ENCODE measurements at places on chromosomes 3 and 15. TPM values are rescaled to one million over a fixed set of nuclear protein-coding genes. Genes with fewer than 3 reads are reported as not detected.

Gene HMCES
- total RNA-seq = 78.9 TPM

GRCh38 chr3:45606991-45607712, 12.6 kb downstream of the LIMD1 start:
- H3K4me3 ChIP-seq = no peak overlapping the region
- H3K36me3 ChIP-seq = no peaks in the 10 kb centered on the region
- H3K27me3 ChIP-seq = no peaks in the 10 kb centered on the region
- H3K27ac ChIP-seq = no peak overlapping the region
- no peak for DNase-seq

DNA sequence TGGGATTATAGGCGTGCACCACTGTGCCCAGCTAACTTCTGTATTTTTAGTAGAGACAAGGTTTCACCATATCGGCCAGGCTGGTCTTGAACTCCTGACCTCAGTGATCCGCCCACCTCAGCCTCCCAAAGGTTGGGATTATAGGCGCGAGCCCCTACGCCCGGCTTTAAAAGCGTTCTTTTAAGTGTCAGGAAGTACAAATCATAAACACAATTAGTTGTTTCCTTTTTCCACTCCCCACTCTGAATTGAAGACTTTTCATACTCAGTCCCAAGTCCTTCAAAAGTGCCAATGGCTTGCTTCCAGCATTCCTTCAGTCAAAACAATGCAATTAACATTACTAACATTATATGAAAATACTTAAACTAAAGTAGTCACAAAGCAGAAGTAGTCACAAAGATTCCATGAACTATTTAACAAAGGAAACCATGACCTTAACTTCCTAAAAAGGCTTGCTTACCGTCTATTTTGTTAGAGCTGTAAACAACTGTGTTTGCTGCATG, 8.1 kb downstream of the WDR82 start:
- no peak overlapping the region for H3K4me3 ChIP-seq
- no peaks in the 10 kb centered on the region for H3K27me3 ChIP-seq

DNA sequence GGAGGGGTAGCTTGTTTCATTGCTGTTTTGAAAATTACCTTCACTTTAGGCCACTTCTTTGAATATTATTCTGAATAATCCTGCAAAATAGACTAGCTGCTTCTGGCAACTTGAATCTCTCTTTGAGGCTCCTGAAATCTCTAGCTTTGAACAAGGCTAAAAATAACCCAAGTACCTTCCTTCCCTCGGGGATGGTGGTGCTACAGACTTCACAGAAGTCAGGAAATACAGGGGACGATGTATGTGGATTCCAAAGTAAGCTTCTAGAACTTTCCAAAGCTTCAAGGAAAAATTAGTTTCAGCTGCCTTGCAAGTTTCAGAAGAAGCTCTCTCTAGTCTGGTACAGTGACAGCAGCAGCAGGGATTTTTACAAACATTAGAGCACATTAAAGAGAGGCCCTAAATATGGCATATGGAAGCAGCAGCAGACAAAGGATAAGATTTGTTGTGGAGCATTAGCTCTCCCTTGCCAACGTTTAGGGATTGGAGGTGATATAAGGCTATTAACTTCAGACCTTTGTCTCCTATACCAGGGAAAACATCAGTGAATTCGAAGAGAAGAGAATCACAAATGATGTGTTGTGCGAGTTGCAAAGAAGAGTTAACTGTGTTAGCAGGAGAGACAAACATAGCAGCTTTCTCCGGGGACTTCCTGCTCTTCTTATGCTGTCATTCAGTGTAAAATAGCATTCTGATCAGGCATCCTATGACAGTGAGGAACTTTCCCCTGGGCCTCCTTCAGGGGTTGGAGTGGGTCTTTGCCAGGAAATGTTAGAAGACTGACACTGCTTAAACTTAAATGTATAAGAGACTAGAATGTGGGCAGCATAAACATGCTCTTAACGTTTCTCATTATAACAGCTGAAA, 783.0 kb upstream of the ARPP21 start:
- H3K4me1 ChIP-seq = no peaks in the 10 kb centered on the region
- no peaks in the 10 kb centered on the region for H3K27me3 ChIP-seq
- DNase-seq = no peak
- H3K27ac ChIP-seq = no peak overlapping the region

DNA sequence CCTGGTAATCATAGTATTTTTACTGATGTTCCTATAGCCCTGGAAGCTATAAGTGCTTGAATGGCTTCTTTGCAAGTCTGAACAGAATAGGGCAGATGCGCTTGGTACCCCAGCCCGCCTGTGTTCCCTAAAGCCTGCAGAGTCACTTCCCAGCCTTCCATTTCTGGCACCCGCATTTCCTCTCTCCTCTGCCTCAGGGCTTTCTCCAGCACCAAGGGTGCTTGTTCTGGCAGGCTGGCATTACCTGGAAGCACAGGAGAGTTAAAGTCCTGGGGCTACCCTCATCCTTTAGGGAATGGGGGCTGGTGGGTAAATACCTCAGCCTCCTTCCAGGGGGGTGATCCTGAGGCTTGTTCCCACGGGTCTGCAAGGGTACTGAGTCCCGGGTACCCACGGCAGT, 7.4 kb upstream of the CHRNA3 start:
- DNase-seq = no peak
- H3K27me3 ChIP-seq = no peaks in the 10 kb centered on the region
- no peak overlapping the region for H3K27ac ChIP-seq
- no peaks in the 10 kb centered on the region for H3K4me1 ChIP-seq

GRCh38 chr15:37788767-37789396, 145.6 kb upstream of the TMCO5A start:
- no peak overlapping the region for H3K4me3 ChIP-seq
- H3K36me3 ChIP-seq = no peaks in the 10 kb centered on the region
- no peak for DNase-seq
- H3K27me3 ChIP-seq = no peaks in the 10 kb centered on the region
- no peak overlapping the region for H3K27ac ChIP-seq

- no peak overlapping the region for H3K27ac ChIP-seq
- no peak overlapping the region for H3K4me3 ChIP-seq
- peaks cover 49% of the 10 kb centered on the region for H3K27me3 ChIP-seq
- DNase-seq = no peak
- H3K4me1 ChIP-seq = no peaks in the 10 kb centered on the region
These were observed 3.9 kb downstream of the SLC6A1 start for GRCh38 chr3:10996345-10997013.

Measured in HCT116 (cell line).